Purkinje cell (primary cell): ENCODE measurements at places on chromosomes 1 and 21. TPM values are rescaled to one million over a fixed set of nuclear protein-coding genes. Genes with fewer than 3 reads are reported as not detected.

MPL gene
- polyA plus RNA-seq = not detected in 2 replicates

TTC22 gene
- not detected in 2 replicates for polyA plus RNA-seq

CDA gene
- polyA plus RNA-seq = 0.98 and 7.1 TPM in 2 replicates

GPA33 gene
- polyA plus RNA-seq = 0.15 TPM in 1 of 2 replicates, not detected in the other

RIT1 gene
- polyA plus RNA-seq = 5.6 and 10.0 TPM in 2 replicates

GJA8 gene
- not detected in 2 replicates for polyA plus RNA-seq
